Forelimb muscle (tissue), 1 donor: ENCODE measurements at places on chromosomes 7 and 10. TPM values are rescaled to one million over a fixed set of nuclear protein-coding genes. Genes with fewer than 3 reads are reported as not detected.

DNA sequence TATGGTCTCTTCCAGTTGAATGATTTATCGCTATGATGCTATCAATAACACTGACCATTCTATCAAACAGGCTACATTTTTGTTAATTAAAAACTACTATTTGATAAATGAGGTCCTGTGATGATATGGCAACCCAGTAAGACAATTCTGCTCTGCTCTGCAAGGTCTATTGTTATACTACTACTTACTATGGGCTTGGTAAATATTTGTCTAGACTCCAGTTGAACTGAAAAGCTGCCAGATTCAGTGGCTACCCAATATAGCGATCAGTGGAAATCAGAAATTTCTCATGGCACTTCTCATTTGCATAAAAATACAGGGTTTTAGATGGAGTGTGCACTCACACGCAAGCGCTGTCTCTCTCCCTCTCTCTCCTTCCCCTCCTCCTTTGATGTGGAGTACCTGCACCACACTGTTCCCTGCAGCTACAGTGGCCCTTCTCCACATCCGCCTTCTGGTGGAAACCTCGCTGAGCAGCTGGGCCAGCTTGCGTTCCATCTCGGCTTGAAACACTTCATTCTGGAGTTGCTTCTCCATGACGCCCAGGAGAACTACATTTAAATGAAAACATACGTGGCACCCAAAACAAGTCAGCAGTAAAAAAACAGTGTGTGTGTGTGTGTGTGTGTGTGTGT, 77.9 kb downstream of the KIAA1549 start:
- DNase-seq, result no peak

Gene STAG3
- 21.2 TPM for polyA plus RNA-seq

Gene LRRN3
- polyA plus RNA-seq, result 7.0 TPM

Gene ASL
- 9.2 TPM for polyA plus RNA-seq

GRCh38 chr10:82331716-82332115, 456.7 kb downstream of the NRG3 start:
- no peak for DNase-seq

DNA sequence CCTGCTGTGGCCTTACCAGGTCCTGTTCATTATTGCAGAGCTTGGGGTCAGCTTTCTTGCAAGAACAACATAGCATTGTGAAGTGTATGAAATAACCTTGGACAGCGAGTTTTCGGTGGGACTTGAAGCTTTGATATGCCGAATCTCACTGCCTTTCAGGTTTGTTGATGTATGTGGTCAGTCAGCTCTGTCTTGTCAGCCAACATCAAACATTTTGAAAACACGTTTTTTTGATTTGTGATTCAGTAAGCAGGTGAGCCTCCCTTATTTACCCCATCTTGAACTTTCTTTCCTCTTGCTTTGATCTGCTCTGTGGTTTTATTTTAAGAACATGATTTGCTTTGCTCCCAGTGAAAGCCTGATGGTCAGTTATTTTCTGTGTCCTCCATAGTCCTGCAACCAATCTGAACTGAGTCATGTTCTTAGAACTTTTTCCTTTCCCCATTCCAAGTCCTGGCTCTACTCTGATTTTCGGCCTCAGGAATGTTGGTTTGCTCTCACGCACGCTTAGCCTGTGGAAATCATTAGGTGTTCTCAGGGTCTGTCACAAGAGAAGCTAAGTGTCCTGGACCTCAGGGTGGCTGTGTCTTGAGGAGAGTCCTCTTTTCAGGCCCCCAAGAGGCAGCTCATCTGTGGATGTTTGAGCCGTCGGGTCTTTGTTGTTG, 8.7 kb downstream of the WBP1L start:
- no peak for DNase-seq
